D721Med (cell line): ENCODE measurements at places on chromosomes 6 and 20.

- no peak for DNase-seq
Observed at GRCh38 chr6:122683989-122684651, 73.9 kb downstream of the PKIB start.

GRCh38 chr6:30002871-30003270 lies 58.2 kb upstream of the POLR1H start:
- DNase-seq: no peak

- no peak for DNase-seq
Observed at GRCh38 chr20:49424536-49424935, 57.9 kb downstream of the KCNB1 start.

GRCh38 chr20:44195605-44196004 lies 8.6 kb upstream of the JPH2 start:
- DNase-seq: no peak

GRCh38 chr6:53067849-53068361 lies 2.7 kb downstream of the FBXO9 start:
- no peak for DNase-seq

- DNase-seq: no peak
Observed at GRCh38 chr6:37539171-37540028, 39.7 kb upstream of the CCDC167 start.

GRCh38 chr6:12359036-12359435 lies 68.9 kb downstream of the EDN1 start:
- no peak for DNase-seq

- no peak for DNase-seq
Observed at GRCh38 chr6:75234126-75234865, 9.3 kb downstream of the COX7A2 start.

DNA sequence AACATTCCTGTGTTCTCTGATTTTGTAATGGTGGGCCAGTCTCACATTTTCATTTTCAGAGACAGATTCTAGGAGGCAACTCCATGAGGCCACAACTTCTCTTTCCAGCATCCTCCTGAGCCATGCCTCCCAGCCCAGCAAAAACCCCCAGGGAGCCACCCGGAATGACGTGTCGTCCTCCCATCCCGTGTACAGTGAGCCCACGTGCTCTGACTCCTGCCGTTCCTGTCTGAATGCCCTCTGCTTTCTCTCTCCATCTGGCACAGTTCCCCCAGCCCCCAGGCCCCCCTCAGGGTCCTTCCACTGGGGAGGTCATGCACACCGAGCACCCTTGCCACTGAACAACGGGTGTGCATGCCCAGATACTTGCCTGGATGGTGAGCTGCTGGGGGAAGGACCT lies 38.0 kb downstream of the C20orf203 start:
- DNase-seq: no peak

DNA sequence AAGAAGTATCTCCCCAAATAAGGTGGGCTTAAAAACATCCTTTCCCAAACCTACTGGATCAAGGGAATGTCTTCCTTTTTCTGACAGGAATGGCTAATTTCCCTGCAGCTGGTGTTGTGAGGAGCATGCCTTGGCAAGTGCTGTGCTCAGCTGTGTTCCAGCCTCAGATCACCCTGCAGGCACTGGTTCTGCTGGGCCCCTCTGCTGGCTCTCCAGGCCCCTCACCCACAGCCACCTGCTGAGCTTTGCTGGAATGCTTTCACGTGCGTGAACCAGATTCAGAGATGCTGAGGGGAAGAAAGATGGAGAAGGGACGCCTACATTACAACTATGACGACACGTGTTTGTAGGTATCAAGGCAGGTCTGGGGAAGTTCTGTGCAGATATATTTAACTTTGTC lies 71.3 kb upstream of the FOXC1 start:
- no peak for DNase-seq

DNA sequence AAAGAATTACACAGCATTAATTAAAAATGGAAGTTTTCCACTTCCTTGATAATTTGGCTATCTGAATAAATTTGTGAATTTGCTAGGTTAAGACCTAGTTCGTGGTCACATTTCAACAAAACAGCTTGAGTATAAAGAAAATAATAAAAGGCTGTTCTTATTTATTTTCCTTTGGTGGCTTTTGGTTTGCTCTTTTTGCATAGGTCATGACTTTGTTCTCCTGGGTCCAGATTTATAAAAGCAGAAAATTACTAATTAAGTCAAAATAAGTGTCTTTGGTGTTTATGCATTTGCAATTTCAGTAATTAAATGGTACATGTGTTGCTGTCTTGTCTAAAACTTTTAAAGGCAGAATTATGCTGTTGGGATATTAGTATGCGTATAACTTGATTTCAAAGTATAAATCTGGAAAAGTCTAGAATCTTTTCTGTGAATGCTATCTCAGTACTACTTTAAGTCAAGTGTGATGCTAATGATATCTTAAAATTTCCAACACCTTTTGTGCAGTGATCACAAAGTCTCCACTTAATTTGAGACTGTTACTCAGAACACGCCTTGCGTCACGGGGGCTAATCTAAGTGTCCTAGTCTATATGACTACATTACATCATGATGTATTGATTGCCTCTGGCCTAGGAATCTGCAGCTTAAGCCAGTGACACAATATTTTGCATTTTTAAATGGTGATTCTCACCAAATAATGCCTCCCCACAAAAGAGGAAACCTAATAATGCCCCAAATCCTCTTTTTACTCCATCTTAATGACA lies 41.0 kb downstream of the GNAS start:
- DNase-seq: no peak

DNA sequence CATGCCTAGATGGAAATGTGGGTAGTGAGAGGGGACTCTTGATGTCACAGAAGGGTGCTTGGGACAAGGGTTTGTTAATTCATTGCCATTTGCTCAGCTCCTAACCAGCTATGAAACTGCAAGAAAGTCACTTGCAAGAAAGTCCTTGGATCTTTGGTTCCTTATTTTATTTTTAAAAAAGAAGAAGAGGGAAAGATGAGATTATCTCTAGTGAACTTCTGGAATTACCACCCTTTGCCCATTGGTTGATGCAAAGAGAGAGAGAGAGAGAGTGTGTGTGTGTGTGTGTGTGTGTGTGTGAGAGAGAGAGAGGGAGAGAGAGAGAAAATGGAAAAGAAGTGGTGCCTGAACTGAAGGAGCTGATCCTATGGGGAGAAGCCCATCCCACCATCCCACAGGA lies 4.6 kb upstream of the SFT2D1 start:
- no peak for DNase-seq
